ENCODE measurements at places on chromosomes 1 and 21.
A peak's percentile ranks its signal among the peaks of the same experiment; 100 is the strongest.

GRCh38 chr1:197319631-197320030 lies 51.6 kb downstream of the CRB1 start:
- no peak for DNase-seq

DNA sequence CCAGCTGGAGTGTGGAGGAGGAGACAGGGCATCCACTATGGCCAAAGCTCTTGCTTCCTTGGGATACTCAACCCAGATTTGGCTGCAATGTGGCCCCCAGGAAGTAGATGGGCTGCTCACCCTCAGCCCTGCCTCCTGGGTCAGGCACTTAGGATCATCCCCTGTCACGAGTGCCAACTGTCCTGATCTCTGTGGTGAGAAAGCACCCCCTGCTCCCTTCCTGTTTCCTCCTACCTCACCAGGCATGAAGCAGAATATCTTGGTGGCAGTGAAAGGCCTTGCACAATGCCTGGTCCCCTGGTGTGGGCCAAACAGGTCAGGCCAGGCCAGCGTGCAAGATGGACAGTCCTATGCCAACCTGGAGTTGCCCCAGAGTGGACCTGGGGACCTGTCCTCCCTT lies 211.7 kb downstream of the GRIK3 start:
- no peak for DNase-seq

GRCh38 chr1:151494741-151495281 lies 16.4 kb upstream of the CGN start:
- DNase-seq, result peak; percentile 28

GRCh38 chr21:45433301-45433700 lies 28.3 kb downstream of the COL18A1 start:
- DNase-seq, result no peak

DNA sequence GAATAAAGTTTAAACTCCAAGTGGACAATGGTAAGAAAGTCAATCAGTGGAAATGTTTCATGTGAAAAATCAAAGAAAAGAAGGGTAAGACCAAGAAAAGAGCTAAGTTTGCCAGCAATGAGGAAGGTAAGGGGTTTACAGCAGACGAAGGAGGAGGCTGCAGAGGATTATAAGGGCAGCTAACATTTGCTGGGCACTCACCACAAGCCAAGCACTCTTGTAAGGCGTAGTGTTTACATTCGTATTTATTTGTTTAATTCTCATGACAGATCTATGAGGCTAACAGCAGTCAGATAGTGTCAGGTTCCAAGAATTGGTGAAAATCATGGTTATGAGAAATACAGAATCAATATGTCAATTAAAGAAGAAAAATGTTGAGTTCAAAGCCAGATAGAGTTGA lies 75.2 kb upstream of the NGF start:
- no peak for DNase-seq

- DNase-seq, result peak; percentile 75
Observed at GRCh38 chr1:12040457-12041051, 21.3 kb downstream of the MIIP start.

DNA sequence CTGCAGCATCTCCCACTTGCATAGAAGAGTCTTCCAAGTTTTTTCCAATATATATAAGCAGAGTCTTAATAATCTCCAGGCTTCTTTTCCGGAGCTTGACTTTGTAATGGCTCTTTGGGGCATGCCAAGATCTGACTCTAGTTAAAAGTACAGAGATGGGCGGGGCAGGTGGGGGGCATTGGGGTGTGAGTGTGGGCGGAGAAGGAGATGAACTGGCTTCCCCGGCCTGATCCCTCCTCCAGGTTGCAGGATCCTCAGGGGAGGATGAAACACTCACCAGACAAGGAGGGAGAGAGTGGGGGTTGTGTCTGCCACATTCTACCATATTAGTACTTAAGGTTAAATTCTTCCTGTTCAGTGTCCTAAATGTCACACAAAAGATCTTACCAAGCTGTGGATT lies 23.0 kb downstream of the S100A10 start:
- DNase-seq, result no peak

DNA sequence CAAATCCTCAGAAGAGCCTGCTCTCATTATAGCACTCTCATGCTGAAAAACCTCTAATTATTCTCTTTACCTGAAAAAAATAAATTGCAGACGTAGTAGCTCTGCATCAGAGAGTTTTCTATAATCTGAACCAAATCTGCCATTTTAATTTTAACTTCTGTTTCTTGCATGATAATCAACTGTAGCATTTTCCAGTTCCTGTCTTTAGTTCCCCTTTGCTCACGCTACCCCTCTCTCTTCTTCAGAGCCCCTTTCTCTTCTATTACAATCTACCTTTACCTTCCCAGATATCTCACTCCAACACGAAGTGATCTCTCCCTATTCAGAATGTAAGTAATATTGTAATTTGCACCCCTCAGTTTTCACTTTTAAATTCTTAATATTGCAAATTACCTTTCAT lies 31.4 kb downstream of the FMO1 start:
- no peak for DNase-seq

GRCh38 chr1:207812778-207813511 lies 61.1 kb downstream of the CD46 start:
- DNase-seq, result no peak

GRCh38 chr1:210695026-210695425 lies 366.3 kb downstream of the HHAT start:
- DNase-seq, result no peak

DNA sequence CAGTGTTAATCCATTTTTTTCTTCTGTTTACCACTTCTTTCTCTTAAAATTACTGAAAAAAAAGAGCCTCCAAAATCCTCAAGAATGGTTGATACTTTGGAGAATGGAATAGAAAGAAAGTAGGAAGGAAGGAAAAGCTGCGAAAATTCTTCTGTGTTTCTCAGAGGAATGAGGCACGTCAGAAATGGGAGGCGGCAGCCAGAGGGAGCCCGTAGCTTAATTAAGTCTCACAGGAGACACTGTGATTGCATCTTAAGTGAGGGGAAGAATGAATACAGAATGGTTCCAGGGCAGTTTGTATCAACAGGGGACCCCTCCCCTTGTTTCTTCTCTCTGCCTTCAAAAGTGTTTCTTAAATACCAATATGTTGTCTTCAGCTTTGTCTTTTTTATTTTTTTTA lies 1099.5 kb downstream of the PLA2G4A start:
- no peak for DNase-seq

- DNase-seq, result no peak
Observed at GRCh38 chr1:50783286-50783685, 176.8 kb downstream of the FAF1 start.

DNA sequence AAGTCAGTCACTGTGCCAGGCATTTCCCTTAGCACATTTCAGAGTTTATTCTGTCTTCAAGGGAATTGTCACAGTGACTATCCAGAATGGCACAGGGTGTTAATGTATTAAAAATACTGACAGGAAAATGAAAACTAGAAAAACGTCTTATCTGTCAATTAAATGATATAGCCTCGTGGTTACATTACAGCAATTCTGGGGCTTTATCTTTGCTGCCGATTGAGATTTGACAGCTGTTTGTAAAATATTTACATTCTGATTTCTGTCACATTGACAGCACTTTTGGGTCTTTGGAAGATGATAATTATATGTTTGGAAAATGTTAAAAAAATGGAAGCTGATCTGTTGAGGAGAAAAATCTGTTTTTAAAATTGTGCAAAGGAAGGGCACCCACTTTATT lies 250.0 kb downstream of the CHRM3 start:
- DNase-seq, result no peak

DNA sequence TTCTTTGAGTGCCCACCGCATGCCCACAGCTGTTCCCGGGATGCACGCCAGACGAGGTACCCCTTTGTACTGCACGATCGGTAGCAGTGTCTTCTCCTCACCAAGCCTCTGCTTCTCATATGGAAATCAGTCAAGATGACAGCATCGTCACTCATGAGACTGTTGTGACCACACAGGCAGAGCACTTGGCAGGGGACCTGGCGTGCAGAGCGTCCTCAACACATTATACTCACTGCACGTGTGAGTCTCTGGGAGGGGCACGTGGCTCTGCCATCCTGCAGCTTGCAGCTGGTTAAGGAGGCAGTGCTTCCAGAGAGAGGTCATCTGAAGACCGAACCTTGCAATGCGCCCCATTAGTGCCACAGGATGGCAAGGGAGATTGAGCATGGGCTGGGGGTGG lies 266.8 kb downstream of the NPHP4 start:
- DNase-seq, result no peak

DNA sequence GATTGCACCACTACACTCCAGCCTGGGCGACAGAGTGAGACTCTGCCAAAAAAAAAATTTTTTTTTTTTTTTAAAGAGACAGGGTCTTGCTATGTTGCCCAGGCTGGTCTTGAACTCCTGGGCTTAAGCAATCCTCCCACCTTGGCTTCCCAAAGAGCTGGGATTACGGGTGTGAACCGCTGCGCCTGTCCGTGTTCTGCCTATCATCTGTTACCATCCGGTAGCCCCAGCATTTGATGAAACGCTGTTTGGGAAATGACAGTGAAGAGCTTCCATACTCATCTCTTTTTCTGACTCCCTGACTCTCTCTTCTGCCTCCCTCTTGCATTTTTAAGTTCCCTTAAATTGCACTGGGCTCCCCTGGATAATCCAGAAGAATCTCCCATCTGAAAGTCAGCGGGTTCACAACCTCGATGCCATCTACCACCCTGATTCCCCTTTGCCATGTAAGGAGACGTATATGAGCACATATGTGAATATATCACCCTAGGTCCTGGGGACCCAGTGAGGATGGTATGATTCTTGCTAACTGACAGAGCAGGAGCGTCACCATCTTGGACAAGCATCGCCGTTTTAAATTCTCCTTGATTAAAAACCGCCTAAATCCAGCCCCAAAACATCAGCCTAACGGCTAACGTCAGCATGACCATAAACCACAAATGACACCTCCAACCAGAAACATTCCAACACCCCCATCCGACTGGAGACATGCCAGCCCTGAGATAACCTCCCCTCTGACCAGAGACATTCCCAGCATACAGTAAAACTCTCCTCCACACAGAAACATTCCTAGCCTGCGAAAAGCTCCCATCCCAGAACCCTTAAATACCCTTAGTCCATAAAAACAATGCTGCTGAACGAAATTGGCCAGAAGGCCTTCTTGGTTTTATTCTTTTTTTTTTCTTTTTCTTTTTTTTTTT lies 12.4 kb downstream of the TNFRSF8 start:
- DNase-seq, result no peak

GRCh38 chr1:55959136-55959548 lies 620.2 kb downstream of the PLPP3 start:
- no peak for DNase-seq

DNA sequence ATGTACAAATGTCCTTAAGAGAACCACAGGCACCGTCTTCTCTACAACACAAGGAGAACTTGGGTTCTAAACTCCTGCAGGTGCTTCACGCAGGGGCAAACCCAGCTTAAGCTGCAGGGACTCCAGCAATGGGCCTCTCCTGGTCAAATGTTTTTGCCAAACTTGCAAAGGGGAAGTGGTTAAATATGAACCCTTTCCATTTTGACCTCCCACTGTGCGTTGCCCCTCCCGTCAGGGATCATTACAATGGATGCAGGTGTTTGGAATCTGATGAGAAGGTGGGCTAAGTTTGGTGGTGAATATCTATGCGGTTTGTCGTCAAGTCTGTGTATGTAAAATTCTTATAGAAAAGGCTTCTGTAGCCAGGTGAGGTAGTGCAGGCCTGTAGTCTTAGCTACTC lies 29.1 kb upstream of the SLC25A33 start:
- no peak for DNase-seq

- no peak for DNase-seq
Observed at GRCh38 chr1:172500207-172500606, 32.7 kb upstream of the SUCO start.

DNA sequence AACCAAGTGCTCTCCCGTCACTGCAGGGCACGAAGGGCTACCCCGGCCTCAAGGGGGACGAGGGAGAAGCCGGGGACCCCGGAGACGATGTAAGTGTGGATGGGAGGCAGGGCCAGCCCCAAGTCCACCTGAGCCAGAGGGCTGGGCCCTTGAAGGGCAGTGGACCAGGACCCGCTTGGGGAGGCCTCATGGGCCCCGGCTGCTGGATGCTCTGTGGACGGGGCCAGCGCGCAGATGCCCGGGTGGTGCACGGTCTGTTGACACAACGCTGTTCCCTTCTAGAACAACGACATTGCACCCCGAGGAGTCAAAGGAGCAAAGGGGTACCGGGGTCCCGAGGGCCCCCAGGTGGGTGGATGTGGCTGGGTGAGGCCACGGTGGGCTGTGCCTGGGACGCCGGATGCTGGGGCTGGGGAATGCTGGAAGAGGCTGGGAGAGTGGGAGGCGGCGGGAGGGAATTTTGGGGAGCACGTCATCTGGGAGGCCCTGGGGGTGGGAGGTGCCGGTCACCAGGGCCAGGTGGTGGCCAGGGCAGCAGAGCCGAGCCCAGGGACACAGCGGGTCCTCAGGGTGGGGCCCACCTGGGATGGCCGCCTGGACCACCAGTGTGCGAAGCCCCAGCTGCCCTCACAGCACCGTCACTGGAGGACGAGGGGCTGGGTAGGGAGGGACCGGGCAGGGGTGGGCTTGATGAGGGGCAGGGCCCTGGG lies 17.5 kb downstream of the COL6A1 start:
- no peak for DNase-seq

- no peak for DNase-seq
Observed at GRCh38 chr1:33222381-33222780, 33.9 kb upstream of the ZNF362 start.

DNA sequence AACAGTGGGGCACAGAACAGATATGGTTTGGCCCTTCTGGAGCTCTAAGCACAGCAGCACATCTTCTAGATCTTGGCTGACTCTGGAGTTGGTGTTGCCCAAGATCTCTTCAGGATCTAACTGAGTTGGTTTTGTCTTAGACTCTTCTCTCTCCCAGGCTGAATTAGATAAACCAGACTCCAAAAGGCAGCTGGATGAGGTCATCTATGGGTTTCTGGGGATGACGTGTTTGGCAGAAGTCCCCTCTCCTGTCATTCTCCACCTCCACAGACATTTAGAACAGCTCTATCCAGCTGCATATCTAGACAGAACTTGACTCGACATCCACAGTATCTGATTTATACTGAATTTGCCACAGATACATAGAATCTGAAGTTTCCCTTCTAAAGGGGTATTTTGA lies 75.3 kb downstream of the ST6GALNAC5 start:
- DNase-seq, result no peak

DNA sequence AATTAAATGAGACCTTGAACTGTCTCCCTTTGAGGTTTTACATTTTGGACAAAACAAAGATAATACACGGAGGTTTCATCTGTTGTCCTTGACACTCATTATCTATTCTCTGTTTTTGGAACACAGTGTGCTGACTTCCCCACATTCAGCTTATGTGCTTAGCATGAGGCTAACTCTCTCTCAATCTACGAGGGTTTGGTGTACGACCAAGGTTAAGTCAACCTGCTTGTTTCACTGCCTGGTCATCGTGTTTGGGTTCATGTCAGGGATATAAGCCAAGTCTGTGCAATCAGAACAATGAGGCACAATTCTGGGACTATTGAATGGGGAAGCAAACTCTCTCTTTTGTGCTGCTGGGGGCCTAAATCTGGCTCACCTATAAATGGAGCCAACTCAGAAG lies 328.5 kb upstream of the USP25 start:
- no peak for DNase-seq

GRCh38 chr1:35863881-35864625 lies 19.0 kb upstream of the AGO1 start:
- DNase-seq, result no peak

All from DMS 273 treated with DMSO at 0.1 percent for 48 hours (cell line).